IgD-negative memory B cell (primary cell): ENCODE measurements at places on chromosomes 1 and 21. TPM values are rescaled to one million over a fixed set of nuclear protein-coding genes. Genes with fewer than 3 reads are reported as not detected.

The DDR2 gene
- polyA plus RNA-seq, result 0.43 TPM

The GNG4 gene
- polyA plus RNA-seq, result not detected

The CFAP45 gene
- 1.2 TPM for polyA plus RNA-seq

The ELF3 gene
- not detected for polyA plus RNA-seq

The SPRR3 gene
- not detected for polyA plus RNA-seq

The FAM78B gene
- 0.15 TPM for polyA plus RNA-seq

The LCE2C gene
- not detected for polyA plus RNA-seq

The RHBDL2 gene
- not detected for polyA plus RNA-seq

The KRTAP19-3 gene
- not detected for polyA plus RNA-seq
